ENCODE measurements at places on chromosomes 2 and 18.

DNA sequence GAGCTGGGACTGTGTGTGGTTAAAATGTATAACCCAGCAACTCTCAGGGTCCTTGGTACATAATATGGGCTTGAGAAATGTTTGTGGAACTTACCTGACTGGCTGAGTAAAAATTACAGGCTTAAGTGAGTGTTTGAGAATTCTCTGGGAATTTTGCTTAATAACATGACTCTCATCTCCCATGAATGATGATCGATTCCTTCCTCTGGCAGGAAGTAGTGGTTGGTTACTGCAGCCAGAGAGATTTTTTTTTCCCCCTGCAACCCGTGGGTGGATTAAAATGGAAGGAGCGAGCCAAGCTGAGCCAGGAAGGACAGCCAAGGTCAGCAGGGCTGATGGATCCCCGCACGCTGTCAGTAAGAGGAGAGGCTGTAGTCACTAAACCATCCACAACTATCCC, 40.6 kb upstream of the RFX8 start:
- no peak for DNase-seq

DNA sequence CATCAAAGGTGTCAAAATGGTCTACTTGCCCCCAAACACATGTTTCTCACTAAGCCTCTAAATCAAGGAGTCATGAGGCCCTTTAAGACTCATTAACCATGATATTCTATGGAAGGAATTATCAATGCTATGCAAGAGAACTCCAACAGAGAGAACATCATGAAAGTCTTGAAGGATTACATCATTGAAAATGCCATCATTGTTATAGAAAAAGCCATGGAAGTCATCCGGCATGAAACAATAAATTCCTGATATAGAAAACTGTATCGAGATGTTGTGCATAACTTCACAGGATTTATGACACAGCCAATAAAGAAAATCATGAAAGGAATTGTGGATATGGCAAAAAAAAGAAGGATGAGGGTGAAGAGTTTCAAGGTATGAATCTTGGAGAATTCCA, 1363.6 kb upstream of the CDH2 start:
- DNase-seq = no peak

DNA sequence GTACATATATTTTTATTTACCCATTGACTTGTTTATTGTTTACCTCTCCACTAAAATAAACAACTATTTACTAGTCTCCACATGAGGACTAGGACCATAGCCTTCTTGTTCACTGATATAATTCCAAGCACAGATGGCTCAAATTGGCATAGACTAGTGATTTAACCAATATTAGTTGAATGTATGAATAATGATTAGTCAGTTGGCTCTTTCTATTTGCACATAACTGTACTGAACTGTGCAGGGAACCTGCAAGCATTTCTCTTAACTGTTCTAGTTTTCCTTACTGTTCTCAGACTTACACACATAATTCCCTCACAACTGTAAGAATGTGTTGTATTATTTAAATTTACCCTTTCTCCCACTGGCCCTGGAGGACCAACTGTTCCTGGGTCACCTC, 91.9 kb downstream of the COL3A1 start:
- DNase-seq = no peak

DNA sequence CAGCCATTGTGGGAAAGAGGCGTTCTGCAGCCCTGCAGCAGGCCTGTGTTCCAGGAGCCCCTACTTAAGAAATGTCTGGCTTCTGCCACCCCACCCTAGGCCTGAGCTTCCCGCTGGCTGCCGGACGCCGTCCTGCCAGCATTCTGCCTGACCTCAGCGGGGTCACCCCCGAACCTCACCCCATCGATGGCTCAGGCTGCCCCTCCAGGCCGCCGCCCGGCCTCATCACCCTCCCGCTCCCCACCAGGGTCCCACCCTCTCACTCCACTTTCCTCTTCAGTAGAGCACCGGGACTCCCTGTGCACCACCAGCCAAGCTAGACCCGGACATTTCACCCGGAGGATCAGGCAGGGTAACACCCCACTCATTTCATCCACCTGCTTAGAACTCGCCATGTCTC, 73.6 kb upstream of the SALL3 start:
- DNase-seq = no peak

GRCh38 chr18:24710474-24710873, 250.0 kb downstream of the HRH4 start:
- DNase-seq = peak; percentile 2

DNA sequence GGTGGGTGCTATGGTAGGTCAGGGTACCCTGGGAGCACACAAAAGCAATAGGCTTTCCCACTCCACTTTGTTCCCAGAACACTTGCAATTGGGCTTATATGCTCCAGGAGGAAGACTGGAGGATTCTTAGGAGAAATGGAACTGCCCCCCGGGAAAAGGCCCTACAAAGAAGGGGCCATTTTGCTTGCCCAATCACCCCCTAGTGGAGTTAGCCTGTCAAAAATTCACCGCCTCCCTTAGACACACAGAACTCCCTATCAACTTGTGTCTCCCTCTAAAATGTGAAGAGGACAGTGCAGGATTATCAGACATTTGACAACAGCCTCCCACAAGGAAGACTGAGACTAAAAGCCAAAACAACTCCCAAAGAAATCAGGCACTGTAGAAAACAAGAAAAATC, 36.5 kb downstream of the NLRC4 start:
- no peak for DNase-seq

GRCh38 chr2:171909266-171909665, 13.0 kb upstream of the HAT1 start:
- DNase-seq = no peak

DNA sequence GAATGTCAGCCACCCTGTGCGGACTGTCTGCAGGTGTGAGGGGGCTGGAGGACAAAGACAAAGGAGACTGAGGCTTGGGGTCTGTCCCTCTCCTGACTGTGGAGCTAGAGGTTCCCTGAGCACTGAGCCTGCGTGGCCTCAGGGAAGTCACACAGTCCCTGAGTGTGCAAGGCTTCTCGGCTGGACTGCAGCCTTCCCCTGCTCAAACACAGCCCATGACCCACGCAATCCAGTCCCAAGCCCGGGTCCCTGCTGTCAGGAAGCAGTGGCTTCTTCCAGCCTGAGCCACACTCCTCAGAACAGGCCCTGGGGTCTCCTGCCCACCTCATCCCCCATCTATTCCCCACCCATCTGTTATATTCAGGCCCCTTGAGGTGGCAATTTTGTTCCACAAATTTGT, 2.7 kb downstream of the ASTL start:
- no peak for DNase-seq

- DNase-seq = no peak
These were observed 133.3 kb upstream of the TFPI start for GRCh38 chr2:187687585-187687984.

- peak; percentile 84 for DNase-seq
These were observed 113.1 kb downstream of the MREG start for GRCh38 chr2:215900203-215900611.

DNA sequence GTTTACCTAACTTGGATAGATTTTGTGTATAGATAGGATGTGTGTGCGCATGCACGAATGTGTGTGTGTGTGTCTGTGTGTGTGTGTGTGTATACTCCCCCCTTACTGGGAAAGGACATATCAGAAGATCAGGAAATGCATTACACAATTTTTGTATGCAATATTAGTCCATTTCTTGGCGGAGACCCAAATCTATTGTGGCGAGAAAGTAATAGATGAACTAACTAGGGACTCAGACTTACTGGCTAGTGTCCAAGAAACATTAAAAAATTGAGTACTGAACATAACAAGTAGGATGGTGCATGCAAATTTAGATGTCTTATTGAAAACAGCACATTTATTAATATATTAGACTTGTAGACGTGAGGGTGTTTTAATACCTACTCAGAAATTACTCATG, 1036.5 kb upstream of the FANCL start:
- DNase-seq = peak; percentile 39

DNA sequence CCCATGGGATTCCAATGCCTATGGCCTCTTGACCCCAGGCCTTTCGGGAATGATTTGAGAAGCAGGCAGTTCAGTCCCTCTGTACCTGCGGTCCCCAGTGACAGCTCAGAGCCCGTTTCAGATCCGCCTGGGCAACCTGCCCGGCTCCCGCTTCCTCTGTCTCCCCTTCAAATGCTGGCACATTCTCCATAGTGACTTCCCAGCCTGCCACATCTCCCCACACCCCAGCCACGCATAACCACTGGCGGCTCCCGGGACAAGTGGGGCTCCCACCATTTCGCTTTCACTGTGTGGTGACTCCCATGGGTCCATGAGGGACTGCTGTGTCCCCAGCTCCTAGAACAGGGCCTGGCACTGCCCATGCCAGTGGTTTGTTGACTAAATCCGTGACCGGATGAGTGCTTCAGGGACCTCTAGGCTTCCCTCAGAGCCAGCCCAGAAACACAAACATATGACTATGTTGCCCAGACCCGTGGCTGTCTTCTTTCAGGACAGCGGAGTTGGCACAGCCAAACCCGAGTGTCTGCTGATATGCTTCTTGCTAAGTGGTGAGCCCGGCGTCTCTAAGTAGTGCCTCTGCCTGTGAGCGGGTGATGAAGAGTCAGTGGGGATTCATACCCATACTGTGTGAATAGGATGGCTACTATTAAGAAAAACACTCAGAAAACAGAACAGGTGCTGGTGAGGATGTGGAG, 91.2 kb downstream of the GLI2 start:
- no peak for DNase-seq

GRCh38 chr2:68835621-68836020, 35.6 kb downstream of the BMP10 start:
- DNase-seq = no peak

GRCh38 chr2:216862628-216863398, 2.9 kb upstream of the TNP1 start:
- DNase-seq = no peak

DNA sequence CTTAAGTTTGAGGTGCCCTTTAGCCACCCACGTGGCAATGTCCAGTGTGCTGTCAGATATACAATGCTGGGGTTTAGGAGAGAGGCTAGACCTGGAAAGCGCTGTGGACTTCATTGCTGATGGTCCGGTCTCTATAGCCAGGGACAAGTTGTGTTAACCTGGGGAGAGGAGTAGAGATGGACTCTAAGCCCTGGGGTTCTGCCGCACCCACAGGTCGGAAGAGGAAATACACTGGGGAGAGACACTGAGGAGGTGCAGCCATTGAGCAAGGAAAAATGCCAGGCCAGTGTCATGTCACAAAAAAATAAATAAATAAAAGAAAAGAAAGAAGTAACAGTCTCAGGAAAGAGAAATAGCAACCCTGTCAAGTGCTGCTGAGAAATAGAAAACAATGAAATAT, 106.9 kb upstream of the CBLN2 start:
- DNase-seq = no peak

DNA sequence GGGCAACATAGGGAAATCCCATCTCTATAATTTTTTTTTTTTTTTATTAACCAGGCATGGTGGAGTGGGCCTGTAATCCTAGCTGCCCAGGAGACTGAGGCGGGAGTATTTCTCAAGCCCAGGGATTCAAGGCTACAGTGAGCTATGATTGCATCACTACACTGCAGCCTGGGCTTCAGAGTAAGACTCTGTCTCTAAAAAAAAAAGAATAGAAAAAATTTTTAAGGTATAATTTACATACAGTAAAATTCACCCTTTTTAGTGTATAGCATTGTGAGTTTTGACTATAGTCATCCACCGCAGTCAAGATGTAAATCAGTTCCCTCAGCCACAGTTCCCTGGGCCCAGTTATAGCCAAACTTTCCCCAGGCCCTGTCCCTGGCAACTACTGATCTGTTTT, 57.1 kb upstream of the MSH6 start:
- no peak for DNase-seq

- no peak for DNase-seq
These were observed 41.1 kb upstream of the ASXL3 start for GRCh38 chr18:33536904-33537303.

- no peak for DNase-seq
These were observed 29.6 kb downstream of the LHCGR start for GRCh38 chr2:48725696-48726494.

DNA sequence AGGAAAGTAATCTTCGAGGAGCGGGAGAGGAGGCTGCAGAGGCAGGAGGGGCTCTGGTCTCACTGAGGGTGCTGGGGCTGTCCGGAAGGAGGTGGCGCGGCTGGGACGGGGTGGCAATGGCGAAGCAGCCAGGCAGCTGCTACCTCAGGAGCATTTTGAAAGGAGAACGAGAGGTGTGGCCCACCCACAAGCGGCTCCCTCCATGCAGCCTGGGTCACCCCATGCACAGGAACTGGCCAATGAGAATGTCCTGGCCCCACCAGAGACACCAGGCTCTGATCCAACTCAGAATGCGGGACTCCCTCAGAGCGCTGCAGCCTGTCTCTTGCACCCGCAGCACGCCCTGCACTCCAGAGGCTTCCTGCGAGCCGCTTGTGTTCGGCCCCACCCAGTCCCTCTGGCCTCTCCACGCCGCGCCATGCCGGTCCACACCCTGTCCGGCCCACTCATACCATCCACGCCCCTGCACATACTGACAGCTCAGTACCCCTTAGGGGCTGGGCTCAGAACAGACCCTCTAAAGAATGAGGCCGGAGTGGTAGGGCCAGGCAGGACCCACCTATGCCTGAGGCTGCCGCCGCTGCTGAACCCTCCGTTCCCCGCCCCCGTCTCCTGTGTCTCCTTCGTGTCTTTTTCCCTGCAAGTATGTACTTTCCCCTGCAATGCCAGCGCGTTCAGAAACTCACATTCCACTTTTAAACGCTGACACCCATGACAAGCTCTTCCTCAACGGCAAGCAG, 6.4 kb upstream of the BOK start:
- DNase-seq = no peak

DNA sequence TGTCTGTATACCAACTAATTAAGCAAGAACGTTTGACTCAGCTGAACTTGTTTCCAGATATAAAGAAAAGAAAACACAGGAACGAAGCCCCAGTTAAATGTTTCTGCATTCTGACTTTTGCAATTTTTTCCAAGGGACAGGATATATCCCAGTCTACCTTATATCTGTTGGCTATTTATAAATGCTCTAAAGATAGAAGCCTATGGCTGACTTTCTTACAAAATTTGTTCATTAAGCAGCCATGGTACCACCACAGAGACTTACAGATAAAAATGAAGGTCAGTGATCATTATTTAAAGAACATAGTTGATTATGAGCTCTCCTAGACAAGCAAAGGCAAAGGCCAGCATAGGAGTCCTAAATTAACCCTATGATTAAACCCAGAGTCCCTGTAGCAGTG, 462.7 kb upstream of the SPHKAP start:
- no peak for DNase-seq

- no peak for DNase-seq
These were observed 520.1 kb downstream of the DSC3 start for GRCh38 chr18:30522288-30522929.

DNA sequence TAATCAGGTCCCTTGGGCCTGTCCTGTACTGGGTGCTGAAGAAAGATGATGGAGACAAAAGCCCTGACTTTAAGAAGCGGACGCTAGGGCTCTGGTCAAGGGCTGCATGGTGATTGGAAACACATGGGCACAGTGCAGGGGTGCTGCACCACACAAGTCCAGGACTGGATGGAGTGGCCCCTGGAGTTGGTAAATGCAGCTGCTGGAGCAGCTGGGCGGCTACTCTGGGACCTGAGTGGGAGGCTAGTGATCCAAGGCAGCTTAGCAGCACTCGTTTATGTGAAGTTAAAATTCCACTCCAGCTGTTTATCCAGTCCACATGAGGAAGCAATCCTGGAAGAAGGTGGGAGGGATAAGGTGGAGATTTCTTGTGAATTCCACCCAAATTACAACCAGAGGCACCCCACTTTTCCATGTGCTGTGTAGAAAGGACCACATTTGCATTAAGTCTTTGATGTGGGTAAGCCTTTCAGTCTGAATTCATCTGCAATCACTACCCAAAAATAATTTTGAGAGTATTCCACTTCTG, 24.9 kb downstream of the MERTK start:
- no peak for DNase-seq
